ENCODE measurements at places on chromosomes 5 and 9.

GRCh38 chr5:176543428-176544182 is 5.5 kb upstream of the CDHR2 start:
- peak; percentile 53 for DNase-seq

- no peak for DNase-seq
Observed at GRCh38 chr9:89419978-89420394, 77.9 kb downstream of the SEMA4D start.

- DNase-seq: no peak
Observed at GRCh38 chr9:84170521-84171141, 169.9 kb downstream of the SLC28A3 start.

DNA sequence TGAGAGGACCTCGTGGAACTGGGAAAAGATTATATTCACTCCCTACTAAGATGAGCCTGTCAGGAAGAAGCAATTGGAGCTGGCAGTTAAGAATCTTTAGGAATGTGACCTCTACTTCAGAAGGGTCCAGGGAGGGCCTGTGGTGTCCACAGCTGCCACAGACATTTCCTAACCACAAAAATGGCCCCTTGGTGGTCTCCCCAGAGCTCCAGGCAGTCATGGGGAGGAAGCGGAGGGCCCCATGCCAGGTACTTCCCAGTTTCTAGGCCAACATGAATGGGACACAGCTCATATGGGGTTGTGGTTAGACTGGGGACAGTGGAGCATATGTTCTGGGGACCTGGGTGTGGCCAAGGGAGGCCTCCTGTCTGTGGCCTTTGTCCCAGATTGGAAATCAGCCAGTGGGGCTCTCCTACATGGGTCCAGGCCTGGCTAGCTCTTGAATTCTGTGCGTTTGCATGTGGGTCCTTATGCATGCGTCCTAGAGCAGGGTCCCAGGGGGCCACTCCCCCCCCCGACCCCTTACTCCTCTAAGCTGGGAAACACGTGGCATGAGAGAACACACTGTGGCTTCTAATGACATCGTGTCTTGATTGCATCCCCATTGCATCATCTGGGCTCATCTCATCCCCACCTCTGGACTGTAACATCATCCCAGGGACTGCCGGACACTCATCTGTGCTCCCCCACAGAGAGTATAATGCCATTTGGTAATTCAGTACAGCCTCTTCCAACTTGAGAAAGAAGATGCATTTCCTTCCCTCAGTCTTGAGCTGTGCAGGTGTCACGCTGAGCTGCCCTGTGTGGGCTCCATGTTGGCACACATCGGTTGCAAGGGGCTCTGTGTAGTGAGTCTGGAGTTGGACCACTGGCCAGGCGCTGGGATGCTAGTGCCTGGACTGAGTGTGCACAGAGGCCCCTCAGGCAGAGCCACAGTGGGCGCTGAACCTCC is 31.3 kb downstream of the IRF1 start:
- DNase-seq: no peak

DNA sequence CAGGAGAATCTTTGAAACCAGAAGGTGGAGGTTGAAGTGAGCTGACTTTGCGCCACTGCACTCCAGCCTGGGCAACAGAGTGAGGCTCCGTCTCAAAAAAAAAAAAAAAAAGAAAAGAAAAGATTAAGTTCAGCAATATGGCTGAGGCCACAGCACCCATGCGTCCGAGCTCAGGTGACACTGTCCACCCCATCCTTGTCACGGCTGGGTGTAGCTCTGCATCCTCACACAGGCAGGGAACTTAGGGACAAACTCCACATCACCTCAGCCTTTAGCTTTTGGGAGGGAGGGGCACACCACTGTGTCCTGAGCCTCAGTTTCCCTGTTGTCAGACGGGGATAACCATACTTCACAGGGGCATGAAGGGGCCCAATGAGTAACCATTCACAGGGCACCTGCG is 15.5 kb downstream of the FGD3 start:
- no peak for DNase-seq

DNA sequence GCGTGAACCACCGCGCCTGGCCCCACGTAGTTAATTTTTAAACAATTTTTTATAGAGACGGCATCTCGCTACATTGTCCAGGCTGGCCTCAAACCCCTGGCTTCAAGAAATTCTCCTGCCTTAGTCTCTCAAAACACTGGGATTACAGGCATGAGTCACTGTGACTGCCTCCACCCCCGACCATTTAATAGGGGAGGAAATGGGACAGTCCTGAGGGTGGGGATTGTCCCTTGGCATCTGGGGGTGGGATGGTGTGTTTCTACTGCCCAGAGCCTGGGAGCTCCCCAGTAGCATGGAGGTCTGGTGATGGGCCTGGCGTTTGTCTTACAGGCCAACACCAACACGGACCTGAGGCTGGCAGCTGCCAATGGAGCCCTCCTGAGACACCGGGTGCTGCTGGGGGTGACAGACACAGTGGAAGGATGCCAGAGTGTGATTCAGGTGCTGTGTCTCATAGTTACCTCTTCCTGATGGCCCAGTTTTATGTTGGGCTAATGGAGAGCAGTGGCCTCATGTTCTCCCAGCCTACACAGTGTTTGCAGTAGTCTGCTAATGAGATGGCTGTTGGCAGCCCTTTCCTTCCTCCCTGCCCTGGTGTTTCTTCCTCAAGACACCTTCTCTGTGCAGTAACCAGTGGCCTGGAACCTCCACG is 22.5 kb downstream of the TMEM268 start:
- DNase-seq: no peak

DNA sequence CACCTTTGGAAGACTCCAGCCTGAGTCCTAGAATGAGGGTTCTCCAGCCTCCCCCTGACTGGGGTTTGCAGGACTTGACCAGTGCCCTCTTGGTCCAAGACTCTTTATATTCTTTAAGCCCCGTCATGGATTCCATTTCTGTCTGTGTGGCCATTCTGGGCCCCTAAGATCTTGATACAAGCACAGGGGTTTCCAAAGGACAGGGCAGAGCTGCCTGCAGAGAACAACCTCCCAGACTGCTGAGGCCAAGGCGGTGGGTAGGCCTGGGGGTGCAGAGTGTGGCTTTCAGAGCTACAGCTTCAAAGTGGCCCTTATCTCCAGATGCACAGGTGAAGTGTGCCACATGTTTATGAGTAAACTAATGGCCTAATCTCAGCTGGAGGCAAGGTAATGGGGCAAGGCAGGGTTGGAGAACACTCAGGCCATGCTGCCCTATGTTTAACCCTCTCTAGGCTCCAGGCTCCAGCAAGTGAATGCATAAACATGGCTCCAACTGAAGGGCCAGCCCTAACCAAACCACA is 32.1 kb downstream of the FOXI1 start:
- no peak for DNase-seq

DNA sequence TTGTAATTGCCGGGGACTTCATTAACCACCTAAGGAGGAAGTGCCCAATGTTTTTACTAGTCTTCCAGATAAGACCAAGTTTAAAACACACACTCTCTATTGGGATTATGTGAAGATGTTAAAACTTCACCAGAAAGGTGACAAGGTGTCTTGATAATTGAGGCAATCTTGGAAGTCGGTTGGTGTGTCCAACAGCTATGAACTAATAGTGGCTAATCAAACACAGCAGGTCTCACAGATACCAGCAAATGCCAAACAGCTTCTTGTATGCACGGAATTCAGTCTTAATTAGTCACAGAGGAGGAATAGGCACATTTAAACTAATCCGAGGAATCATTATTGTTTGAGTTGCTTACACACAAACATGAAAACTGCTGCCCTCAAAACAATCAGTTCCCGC is 214.5 kb downstream of the SEC61B start:
- DNase-seq: no peak

GRCh38 chr5:126535856-126536545 is 59.0 kb downstream of the ALDH7A1 start:
- no peak for DNase-seq

GRCh38 chr5:82931110-82931509 is 146.1 kb downstream of the TMEM167A start:
- no peak for DNase-seq

DNA sequence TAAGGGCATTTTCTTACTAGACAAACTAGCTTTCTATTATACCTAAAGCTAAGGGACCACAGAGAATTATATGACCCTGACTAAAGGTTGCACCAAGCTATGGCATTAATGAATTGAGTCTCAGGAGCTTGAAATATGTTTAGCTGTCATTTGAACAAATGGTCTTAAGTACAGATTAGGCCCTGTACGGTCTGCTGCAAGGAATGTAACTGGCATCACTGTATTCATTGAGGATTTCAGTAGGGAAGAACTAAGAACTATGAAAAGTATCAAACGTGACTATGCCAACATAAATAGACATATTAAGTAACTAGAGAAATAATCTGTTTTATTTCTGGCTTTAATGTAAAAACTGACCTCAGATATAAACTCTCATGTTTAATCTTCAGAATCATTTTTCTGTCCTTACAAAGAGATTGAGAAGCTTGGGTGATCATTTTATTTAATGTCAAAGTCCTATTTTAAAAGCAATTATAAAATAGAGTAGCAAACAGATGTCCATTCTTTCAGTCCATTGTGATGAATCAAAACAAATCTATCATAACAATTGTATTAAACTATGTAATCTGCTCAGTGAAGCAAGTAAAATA is 845.9 kb downstream of the MAT2B start:
- DNase-seq: no peak

DNA sequence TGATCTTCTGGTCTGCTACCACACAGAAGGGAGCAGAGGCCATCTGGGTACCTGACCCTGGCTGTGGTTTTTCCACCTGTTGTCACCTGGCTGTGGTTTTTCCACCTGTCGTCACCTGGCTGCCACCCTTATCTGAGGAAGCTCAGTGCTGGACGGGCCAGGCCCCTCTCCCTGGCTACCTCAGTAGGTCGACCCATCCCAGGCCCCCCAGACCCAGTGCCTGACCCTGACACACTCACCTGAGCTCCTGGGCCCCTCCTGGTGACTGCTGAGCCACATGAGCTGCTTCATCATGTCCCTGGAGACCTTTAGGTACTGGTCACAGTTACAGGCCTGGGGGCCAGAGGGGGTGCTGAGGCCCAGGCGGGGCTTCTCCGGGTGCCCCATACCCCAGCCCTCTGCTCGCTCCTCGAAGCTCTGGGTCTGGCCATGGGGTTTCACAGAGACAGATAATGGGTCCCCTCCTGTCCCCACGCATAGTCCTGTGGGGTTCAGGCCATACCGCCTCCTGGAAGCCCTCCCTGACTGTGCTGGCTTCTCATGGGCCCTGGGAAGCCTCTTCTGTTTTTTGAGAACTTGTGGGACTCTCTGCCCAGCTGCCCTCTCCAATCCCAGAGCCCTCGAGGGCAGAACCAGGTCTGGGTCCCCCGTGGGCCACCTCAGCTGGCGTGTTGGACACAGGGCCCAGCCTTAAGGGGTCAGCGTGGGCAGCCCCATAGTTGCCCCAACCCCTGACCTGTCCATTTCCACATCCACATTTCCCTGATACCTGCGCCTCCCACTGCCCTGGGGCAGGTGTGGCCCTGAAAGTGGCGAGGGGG is 7.5 kb upstream of the NRARP start:
- no peak for DNase-seq

- DNase-seq: no peak
Observed at GRCh38 chr5:115096034-115096769, 73.5 kb downstream of the TRIM36 start.

GRCh38 chr9:121990600-121991306 is 102.4 kb downstream of the TTLL11 start:
- DNase-seq: no peak

GRCh38 chr5:11684607-11685006 is 219.6 kb downstream of the CTNND2 start:
- DNase-seq: no peak

- DNase-seq: no peak
Observed at GRCh38 chr9:134379831-134380365, 53.6 kb downstream of the RXRA start.

GRCh38 chr5:135467871-135468485 is 15.8 kb upstream of the TIFAB start:
- no peak for DNase-seq

DNA sequence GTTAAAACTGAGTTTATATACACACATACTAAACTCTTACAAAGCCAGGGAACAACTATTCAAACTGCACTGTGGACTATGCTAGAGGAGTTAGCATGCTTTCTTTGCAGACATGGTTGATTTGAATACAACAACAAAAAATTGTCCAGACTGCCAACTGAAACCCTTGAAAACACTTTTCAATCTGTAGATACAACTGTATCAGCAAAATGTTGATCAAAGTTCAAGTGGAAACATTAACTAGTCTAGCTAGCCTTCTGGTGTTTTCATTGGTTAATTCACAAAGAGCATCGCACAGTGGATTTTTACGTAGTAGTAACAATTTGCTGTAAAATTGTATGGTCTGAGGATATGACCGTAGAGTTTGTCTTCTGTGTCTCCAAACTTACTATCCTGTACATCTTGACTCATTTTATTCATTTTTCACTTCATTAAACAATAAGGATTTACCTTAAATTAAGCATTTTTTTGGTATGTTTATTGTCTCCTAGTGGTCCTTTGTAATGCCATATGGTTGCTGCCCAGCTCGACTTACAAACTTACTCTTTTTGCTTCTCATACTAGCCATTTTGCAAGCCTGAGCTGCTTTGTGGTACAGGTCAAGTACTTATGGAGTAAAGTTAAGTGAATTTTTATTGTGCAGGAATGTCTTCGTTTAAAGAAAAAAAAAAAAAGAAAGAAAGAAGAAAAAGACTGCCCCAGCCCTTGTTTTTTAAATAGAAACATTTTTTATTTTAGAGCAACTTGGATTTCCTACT is 123.4 kb downstream of the ZCCHC7 start:
- no peak for DNase-seq

GRCh38 chr5:59037453-59037852 is 454.6 kb downstream of the RAB3C start:
- no peak for DNase-seq

GRCh38 chr9:129704807-129705206 is 39.4 kb downstream of the PRRX2 start:
- DNase-seq: no peak

DNA sequence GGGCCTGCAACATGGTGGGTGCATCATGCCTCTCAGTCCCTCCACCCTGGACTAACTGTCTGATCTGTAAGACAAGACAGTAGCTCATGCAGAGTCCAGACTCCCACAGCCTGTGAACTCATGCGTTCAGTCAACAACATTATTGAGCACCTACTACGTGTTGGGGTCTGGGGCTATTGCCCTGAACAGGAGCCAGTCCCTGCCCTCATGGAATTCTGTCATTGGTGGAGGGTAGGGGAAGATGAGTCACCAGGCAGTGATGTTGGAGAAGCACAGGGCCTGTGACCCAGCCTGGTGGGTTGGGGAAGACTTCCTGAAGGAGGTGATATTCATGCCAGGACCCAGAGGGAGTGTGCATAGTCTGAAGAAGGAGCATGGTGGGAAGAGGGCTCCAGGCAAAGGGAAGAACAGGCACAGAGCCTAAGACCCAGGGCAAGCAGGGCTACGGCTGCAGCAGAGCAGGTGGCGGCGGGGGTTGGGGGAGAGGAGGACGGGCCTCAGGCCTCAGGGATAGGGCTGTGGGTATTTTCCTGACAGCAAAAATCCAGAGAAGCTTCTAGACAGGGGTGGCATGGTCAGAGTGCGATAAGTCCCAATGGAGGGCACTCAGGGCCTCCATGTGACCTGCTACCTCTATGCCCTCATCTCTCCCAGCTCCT is 26.7 kb upstream of the PSD2 start:
- DNase-seq: no peak

All from stimulated activated CD8-positive, alpha-beta memory T cell treated with anti-CD3 and anti-CD28 coated beads, Interleukin-15, amount 100 ng/mL, for 24 hours (primary cell).